Stimulated activated CD4-positive, alpha-beta T cell treated with anti-CD3 and anti-CD28 coated beads, Interleukin-4, amount 100 ng/mL, for 24 hours (primary cell): ENCODE measurements at places on chromosomes 3 and 15.

GRCh38 chr3:133948131-133948810 is 52.6 kb upstream of the RAB6B start:
- no peak for DNase-seq

DNA sequence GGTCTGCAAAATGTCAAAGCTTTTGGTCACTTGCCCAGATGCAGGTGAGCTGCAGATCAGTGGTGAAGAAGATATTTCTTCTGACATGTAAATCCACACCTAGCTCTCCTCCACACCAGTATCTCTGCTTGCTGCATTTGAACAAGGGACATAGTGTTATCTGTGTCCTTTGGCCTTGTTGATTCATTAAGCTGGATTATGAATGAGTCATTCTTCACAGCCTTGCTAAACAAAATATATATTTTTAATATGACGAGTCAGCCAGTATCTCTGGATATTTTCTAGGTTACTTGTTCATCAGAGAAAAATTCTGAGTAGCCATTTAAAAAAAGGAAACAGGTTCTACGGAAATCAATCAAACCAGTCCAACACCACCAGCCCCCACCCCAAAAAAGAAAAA is 190.6 kb upstream of the ADAMTS9 start:
- DNase-seq, result no peak

GRCh38 chr15:74997141-74997540 is 1.8 kb downstream of the SCAMP5 start:
- no peak for DNase-seq

- DNase-seq, result no peak
These were observed 9.2 kb upstream of the TGFBR2 start for GRCh38 chr3:30597131-30597768.

DNA sequence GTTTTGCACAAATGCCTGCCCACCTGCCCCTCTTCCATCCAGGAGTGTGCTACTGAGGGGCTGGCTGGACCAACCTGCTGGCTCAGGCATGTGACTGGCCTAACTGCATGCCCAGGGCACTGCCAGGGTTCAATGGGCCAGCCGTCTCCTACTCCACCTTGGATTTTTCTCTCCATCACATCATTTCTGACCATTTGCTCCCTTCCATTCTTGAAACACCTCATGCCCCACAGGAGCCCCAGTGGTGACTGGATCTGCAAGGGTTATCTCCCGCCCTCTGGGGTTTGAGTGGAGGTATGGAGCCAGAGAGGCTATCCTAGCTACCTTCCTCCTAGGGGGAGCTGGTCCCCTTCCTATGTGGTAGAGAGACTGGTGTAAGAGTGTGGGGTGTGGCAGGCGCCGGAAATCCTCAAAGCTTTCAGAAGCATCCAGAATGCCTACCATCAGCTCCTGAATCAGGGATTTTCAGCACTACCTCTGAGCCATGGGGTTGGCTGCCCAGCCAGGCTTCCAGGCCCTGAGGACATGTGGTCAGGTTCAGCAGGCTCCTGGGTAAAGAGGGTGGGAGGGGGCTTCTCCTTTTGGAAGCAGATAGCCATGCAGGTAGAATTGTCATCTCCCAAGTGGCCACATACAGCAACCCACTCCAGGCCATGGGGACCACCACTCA is 2.9 kb upstream of the MANF start:
- DNase-seq, result no peak

DNA sequence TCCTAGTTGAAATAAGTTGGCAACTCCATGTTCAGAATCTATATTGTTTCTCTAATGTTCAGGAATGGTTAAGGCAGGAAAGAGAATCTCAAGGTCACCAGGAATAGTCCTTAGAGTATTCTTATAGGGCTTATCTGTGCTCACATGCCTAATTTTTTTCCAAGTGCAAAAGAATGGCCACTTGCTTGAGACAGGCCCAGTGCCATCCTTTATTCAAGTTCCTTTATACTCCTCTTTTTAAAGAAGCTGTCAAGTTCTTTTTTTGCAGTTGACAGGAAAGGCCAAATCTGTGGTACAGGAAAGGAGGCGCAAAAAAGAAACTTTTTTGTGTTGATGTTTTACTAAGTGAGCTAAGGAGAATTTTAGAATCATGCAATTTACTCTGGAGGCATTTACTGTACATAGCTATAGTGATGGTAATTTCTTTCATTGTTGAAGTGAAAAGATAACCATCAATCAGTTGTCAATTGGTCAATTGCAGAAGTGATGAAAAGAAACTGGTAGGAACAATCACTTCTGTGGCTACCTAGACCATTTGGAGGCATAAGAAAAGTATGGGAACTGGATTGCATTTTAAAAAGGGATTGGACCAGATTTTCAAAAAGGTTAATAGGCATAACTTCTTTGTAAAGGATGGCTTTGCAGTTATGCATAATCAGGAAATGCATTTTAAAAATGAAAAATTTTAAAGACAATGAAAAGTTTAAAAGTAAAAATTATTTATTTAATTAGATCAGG is 102.5 kb upstream of the SOX2 start:
- DNase-seq, result no peak

DNA sequence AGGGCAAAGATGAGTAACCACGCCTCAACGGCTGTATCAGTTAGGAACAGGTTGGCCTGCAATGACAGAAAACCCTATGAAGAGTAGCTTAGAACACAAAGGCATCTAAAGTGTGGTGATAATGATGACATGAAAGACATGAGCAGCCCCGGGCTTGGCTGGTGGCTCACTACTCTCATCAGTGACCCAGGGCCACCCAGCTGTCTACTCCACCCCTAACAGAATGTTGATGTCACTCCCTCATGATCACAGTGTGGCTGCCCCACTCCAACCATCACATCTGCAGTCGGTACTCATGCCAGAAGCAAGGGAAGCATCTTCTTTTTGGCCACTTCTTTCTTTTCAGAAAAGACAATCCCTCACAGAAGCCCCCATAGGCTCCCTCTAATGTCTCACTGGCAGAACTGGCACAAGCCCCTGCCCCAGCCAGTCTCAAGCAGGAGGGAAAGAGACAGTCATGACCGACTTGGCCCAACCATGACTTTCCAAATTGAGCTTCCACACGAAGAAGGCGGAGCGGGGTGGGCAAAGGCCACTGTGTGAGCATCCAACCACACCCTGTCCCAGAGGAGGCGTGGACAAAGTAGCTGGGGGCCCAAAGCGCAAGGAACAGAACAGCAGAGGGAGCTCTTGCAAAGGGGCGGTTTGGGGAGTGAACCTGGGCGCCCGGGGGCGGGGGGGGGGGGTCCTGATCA is 72.0 kb upstream of the IQSEC1 start:
- DNase-seq, result no peak

DNA sequence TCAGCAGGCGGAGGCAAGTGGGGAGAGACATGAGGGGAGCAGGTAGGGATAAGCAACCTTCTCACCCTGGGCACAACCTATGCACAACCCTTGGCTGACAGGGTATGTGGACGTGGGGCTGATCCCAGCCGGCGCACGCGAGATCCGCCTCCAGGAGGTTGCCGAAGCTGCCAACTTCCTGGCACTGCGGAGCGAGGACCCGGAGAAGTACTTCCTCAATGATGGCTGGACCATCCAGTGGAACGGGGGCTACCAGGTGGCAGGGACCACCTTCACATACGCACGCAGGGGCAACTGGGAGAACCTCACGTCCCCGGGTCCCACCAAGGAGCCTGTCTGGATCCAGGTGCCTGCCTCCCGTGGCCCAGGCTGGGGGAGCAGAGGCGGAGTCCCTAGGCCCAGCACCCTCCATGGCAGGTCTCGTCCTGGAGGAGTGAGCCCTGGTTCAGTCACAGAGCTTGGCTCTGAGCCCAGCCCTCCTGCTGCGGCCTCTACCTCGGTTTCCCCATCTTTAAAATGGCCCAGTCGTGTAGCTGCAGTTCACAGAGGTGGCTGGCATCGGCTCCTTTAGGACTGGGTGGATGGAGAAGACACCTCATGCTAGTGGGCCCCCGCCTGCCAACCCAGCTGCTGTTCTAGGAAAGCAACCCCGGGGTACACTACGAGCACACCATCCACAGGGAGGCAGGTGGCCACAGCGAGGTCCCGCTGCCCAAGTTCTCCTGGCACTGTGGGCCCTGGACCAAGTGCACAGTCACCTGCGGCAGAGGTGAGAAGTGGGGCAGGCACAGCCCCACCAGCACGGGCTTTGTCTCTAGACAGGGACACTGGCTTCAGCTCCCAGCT is 96.0 kb downstream of the TBC1D2B start:
- DNase-seq, result no peak

GRCh38 chr3:193187070-193187722 is 53.8 kb upstream of the PLAAT1 start:
- DNase-seq, result no peak

- DNase-seq, result no peak
These were observed 137.0 kb downstream of the TMCO5A start for GRCh38 chr15:38071211-38071972.

GRCh38 chr3:50242851-50243542 is 7.0 kb downstream of the GNAI2 start:
- peak; percentile 60 for DNase-seq

DNA sequence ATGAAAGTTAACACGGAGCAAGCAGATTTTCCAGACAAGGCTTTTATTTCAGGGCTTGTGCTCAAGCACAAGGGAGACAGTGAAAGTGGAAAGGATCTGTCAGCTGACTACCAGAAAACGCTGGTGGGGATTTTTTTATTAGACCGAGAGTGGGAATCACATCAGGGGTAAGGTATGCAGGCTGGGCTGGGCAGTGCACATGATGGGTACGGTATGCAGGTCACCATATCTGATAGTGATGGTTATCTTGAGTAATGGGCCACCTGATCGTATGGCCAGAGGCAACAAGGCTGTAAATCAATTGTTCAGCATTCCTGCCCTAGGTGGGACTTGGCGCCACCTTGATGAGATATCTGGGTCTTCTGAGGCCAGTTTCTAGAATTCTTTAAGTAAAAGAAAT is 36.9 kb upstream of the PIAS1 start:
- DNase-seq, result no peak

DNA sequence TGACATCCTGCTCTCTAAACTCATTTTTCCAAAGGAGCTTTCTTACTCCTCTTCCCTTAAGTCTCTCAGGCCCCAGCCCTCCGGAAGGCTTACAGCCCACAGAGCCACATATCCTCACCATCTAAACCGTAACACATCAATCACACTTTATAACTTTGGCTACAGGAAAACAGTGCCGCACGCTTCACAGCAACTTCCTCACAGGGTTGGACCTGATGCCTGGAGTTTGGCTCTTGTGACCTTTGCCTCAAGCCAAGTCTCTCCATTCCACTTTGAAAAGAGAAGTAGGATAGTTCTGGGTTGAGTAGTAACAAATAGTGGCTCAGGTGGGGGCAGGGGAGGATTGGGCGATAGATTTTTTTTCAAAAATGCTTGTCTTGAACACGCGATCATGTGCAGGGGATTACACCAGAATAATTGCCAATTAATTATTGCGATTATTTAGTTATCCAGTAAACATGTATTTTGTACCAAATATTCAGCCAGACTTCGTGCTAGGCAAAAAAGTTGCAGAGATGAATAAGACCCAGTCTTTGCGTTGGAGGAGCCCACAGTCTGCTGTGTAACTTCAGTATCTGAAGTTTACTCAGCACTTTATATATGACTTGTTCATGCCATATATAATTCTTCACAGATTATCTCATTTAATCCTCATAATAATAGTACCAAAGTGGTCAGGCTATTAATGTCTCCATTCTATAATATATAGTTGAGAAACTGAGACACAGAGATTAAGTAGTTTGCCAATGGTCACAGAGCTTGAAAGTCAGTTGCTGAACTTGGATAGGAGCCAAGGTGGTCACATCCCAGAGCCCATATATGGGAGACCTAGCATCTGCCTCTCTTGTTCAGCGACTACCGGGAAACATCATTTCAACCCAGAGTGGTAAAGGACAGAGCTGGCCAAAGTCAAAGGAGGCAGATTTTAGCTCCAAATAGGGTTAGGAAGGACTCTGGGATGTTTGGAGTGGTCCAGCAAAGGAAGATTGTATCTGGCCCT is 2.4 kb upstream of the ETV5 start:
- peak; percentile 21 for DNase-seq

DNA sequence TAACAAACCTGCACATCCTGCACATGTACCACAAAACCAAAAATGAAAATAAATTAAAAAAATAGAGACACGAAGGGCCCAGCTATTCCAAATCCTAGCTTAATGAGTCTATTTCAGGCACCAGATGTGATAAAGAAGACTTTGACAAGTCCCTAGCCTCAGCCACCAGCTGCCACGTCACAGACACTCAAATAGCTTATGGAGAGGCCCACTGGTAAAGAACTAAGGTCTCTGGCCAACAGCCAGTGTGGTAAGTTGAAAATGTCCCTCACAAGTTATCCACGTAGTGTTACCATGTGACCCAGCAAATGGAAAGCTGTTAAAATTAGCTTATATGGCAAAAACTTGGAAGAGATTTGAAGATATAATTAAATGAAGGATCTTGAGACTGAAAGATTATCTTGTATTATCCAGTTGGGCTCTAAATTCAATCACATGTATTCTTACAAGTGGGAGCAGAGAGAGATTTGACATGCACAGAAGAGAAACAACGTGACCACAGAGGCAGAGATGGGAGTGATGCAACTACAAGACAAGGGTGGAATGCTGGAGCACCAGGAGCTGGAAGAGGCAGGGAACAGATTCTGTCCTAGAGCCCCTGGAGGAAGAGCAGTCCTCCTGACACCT is 10.9 kb downstream of the ACSBG1 start:
- DNase-seq, result no peak

DNA sequence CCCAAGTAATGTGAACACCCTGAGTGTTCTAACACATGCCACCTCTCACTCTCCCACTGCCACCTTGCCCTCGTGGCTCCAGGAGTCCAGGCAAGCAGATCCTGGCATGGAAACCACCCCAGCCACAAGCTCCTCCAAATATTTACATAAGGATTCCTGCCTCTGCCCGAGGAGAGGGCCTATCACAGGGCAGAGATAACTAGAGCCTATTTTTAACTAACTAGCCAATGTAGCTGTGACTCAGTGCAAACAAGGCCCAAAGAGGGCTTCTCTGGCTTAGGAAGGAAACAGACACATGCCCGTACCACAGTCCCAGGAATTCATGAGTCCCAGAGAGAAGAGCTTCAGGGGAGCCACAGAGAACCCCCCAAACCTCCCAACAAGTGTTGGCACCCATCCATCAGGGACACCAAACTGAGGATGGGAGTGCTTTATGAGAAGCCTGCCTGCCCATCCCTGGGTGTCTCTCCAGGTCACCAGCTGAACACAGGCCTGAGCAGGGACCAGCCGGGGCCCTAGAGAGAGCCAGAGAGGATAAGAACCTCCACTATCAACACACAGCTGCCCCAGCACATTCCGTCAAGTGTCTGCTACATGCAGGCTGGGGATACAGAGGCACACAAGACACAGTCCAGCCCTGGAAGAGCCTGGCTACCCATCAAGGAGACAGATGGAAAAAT is 9.2 kb downstream of the FYCO1 start:
- no peak for DNase-seq
